ENCODE measurements at places on chromosomes 12 and 14.
A peak's percentile ranks its signal among the peaks of the same experiment; 100 is the strongest.

- DNase-seq = no peak
Measured at GRCh38 chr12:45281994-45282393, 66.1 kb downstream of the ANO6 start.

DNA sequence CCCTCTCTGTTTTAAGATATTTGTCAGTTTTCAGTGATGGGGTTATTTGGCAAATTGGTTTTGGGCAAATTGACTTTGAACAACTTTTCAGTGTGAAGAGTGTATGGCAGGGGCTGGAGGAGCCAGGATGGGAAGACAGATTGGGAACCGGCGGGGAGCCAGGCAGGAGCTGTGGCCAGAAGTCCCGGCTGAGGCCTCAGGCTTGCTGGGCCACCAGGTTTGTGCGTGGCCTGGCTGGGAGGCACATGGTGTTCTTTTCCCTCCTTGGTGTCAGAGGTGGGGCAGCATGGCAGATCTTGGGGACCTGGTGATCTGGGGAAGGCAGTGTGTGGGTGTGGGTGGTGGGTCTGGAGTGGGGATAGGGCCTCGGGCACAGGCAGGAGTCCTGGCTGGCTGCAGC, 61.1 kb downstream of the SLC25A47 start:
- DNase-seq = no peak

GRCh38 chr14:53824061-53824460, 132.6 kb downstream of the BMP4 start:
- DNase-seq = no peak

DNA sequence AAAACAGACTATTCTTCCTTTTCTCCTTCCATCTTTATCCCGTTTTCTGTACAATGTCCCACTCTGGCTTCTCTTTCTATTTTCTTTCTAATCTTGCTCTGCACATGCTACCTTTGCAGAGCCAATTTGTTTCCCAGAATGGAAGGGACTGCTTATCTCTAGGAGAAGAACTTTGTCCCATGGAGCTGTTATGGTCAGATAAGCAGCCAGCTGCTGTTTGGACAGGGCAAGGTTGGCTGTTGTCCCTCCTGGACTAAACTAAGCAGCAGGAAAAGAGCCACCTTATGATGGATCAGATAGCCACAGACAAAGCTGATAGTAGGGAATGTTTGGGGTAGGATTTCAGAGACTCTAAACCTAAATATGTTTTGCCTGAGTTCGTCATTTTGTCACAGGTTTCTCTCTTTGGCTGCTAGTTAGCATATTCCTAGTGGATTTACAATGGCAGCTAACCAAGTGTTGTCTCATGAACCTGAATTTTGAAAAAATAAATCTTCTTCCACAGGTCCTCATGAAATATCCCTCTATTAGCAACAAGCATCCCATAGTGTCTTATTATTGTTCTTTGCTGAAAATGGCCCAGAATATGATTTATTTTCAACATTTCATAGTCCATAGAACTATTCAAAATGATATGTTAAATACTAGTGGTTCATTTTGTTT, 262.8 kb downstream of the SLC16A7 start:
- no peak for DNase-seq

DNA sequence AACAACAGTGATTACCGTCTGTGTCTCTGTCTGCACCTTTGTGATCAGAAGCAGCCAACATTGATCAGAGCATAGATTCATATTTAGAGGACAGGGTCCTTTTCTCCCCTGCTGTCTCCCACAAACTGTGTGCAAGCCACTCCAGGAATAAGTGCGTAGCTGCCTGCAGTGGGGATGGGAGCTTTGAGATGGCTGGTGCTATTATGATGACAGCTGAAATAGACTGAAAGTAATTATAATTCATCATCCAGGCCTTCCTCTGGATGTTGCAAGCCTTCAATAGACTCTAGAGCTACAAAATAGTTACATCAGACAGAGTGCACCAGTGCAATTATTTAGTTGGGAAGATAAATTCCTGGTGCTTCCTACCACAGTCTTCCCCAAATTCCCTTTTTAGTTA, 68.1 kb downstream of the BORCS5 start:
- no peak for DNase-seq

DNA sequence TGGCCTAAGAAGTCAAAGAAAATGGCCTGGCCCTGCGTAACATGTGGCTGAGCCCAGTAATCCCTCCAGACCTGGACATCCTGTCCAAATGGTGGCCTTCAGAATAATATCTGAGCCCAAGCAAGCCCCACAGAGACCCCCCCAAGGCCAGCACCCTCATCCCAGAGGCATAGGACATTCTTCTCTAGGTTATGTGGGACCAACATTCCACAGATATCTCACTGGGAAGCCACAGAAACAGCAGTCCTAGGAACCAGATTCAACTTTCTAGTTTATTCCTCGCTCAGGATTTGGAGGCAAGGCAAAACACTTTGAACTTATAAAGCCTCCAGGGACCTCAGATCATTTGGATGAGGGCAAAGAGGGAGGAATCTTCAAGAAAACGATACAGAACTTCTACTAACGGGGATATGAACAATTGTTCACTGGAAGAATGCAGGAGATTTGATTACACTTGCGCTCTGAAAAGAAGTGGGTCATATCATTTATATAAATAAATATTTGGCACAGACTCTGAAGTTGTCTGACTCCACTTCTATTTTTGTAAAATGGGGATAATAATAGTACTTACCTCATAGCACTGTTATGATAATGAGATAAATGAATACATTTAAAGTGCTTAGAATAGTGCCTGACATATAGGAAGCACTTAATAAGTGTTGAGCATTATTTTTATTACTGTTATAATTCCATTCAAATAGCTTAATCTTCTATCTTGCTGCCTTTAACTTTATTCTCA, 171.5 kb downstream of the NUAK1 start:
- DNase-seq = no peak

- no peak for DNase-seq
Measured at GRCh38 chr12:68231691-68232090, 6.1 kb upstream of the IL26 start.

- no peak for DNase-seq
Measured at GRCh38 chr12:30010071-30011052, 226.6 kb upstream of the TMTC1 start.

DNA sequence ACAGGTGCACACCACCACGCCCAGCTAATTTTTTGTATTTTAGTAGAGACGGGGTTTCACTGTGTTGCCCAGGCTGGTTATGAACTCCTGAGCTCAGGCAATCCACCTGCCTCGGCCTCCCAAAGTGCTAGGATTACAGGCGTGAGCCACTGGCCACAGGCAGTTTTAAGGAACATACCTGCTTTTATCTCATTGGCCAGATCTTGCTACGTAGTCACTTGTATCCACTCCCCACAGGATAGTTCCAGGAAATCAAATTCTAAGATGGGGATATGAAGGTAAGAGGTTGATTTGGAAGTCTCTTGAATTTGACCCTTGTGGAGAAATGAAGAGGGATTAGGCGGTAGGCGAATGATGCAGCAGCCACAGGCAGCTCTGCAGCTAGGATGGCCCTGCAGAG, 8.8 kb upstream of the PLEKHG6 start:
- no peak for DNase-seq

DNA sequence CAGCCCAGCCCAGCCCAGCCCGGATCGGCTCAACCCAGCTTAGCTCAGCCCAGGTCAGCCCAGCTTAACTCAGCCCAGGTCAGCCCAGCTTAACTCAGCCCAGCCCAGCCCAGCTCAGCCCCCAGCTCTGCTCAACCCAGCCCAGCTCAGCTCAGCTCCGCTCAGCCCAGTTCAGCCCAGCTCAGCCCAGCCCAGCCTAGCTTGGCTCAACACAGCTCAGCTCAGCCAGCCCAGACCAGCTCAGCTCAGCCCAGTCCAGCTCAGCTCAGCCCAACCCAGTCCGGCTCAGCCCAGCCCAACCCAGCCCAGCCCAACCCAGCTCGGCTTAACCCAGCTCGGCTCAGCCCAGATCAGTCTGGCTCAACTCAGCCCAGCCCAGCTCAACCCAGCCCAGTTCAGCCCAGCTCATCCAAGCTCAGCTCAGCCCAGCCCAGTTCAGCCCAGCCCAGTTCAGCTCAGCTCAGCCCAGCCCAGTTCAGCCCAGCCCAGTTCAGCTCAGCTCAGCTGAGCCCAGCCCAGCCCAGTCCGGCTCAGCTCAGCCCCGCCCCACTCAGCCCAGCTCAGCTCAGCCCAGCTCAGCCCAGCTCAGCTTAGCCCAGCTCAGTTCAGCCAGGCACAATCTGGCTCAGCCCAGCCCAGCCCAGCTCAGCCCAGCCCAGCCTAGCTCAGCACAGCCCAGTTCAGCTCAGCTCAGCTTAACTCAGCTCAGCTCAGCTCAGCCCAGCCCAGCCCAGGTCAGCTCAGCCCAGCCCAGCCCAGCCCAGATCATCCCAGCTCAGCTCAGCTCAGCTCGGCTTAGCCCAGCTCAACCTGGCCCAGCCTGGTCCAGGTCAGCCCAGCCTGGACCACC, 331.7 kb downstream of the TMEM121 start:
- DNase-seq = peak; percentile 23

- no peak for DNase-seq
Measured at GRCh38 chr14:95496690-95497259, 19.7 kb downstream of the SYNE3 start.

- no peak for DNase-seq
Measured at GRCh38 chr12:103814436-103814835, 26.6 kb downstream of the NT5DC3 start.

- DNase-seq = no peak
Measured at GRCh38 chr14:20789230-20789813, 8.3 kb downstream of the RNASE6 start.

GRCh38 chr12:72053604-72054003, 115.0 kb downstream of the TPH2 start:
- DNase-seq = no peak

DNA sequence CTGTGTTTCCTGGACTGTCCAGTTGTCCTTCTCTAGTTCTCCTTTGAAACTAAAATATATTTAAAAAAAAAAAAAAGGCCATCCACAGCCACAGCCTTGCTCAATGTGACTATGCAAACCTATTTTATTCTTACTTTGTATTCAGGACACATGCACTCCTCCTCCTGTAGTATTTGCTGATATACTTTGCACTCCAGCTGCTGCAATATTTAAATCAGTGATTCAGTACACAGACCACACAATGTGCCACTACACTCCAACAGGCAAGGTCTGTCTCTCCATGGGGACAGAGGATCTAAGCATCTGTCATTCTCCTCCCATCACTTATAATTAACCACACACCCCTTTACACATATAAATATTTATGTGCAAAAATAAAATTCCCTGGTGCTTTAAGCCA, 40.2 kb upstream of the CCDC196 start:
- DNase-seq = no peak

DNA sequence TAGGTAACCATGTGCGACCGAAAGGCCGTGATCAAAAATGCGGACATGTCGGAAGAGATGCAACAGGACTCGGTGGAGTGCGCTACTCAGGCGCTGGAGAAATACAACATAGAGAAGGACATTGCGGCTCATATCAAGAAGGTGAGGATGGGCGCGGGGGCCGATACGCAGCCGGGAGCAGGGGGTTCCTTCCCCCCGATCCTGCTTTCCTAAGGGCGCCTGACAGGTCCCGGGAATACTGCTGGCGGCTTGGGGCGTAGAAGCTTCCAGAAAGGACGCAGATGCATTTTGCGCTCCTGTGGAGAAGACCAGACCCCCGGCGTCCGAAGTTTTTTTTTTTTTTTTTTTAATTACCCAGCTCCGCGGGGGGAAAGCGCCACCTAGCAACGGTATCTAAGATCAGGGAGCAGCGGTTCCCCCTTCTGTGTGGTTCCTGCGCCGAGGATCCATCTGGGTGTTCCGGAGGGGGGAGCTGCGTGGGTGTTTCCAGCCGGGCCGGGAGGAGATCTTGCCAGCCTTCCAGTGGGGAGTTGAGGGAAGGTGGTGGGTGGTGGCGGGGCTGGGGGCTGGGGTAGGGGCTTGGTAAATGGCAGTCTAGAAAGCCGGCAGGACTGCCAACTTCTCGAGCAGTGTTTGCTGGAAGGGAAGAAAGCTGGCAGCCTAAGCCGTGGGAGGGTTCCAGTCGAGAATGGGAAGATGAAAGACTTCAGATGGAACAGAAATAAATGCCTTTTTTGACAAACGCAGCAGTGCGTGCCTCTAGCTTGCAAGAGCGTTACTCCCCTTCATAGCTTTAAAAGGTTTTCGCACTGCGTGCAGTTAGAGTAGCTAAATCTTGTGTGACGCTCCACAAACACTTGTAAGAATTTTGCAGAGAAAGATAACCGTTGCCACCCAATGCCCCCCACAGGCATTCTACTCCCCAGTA, 764 bp downstream of the DYNLL1 start:
- peak; percentile 33 for DNase-seq

DNA sequence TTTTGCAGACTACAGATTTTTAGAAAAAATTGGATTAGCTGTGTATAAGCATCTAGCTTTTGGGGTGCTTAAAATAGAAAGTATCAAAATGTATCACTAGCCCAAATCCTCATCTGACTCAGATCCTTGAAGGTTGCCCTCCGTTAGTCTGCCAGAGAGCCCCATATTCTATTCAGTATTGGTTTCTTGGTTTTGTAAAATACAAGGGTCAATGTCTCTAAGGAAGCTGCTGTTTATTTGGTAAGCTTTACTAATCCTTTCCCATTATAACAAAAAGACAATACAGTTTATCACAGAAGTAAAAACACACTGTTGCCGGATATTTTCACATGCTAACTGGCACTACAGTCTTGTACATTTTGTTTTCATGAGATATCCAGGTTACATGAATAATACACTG, 92.8 kb upstream of the PTHLH start:
- no peak for DNase-seq
